ENCODE measurements at places on chromosomes 1 and 21.

- no peak for DNase-seq
Measured at GRCh38 chr1:225378880-225379279, 49.0 kb downstream of the LBR start.

GRCh38 chr1:26317612-26318337 is at the start of gene CD52:
Gene CD52, plus strand, starts transcription at chr1:26317958. Its CDS starts 60 bp downstream, at chr1:26318018.
- no peak for DNase-seq

- no peak for DNase-seq
Measured at GRCh38 chr1:111660204-111661150, 40.9 kb downstream of the RAP1A start.

GRCh38 chr1:117582451-117582850 is 23.4 kb upstream of the TENT5C start:
- no peak for DNase-seq

DNA sequence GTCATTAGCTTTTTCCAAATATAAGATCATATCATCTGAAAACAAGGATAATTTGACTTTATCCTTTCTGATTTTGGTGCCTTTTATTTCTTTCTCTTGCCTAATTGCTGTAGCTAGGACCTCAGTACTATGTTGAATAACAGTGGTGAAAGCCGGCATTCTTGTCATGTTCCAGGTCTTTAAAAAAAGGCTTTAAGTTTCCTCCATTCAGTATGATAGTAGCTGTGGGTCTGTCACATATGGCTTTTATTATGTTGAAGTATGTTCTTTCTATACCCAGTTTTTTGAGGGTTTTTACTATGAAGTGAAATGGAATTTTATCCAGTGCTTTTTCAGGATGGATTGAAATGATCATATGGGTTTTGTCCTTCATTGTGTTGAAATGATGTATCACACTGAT is 115.8 kb downstream of the DUSP10 start:
- no peak for DNase-seq

DNA sequence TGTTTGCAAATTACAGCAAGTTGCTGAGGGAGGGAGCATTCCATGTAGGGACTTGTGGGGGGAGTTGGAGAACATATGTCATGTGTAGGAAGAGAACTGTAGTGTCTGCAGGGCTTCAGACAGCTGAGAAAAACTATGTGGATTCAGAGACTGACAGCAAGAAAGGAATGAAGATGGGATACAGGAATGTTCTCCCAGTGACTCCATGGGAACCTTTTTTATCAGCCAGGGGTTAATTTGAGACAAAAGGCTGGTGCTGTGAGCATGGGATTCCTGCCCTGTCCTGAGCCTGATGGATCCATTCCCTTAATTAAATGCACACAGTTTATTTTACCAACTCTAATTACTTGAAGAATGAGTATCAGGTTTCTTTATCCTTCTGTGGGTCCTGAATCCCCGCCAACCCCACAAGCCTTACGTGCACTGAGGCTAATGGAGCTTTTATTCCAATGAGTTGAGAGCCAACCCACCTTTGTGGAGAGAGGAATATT is 26.5 kb upstream of the PLXNA2 start:
- no peak for DNase-seq

DNA sequence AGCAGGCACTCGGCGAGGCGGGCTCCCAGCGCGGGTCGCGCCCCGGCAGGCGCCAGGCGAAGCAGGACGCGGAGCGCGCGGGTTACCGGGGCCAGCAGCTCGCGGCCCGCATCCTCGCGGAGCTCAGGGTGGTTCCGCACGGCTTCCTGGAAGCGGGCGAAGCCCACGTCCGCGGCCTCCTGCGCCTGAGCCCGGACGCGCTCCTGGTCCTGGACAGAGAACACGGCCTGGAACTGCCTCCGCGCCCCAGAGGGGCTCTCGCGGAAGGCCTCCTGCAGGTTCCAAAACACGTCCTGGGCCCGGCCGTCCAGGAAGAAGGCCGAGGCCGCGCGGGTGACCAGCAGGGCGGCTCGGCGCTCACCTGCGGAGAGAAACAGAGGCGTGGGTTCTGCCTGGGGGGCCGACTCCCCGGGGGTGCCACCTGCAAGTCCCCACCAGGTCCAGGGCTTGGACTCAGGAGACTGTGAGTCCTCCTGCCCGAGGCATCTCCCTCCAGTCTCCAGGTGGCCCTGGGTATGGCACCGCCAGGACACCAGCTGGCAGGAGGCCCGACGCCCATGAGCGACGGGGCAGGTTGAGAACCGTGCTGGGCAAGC is 11.4 kb downstream of the TTC34 start:
- no peak for DNase-seq

DNA sequence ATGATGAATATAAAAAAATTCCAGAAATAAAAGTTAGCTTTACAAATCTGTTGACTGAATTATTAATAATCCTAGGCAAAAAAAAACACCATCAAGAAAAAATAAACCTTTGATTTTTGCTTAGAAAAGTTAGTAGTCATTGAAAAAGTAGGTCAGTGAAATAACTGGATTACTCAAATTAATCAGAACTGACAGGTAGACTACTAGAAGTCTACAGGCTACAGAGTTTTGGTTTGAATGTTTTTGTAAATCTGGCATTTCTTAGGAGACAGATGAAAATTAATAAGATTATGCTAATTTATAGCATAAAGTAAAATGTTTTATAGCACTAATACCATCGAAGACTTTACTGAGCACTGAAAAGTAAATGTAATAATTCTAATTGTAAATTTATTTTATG is 511.9 kb downstream of the PTPRC start:
- DNase-seq: no peak

- DNase-seq: no peak
Measured at GRCh38 chr1:237591353-237591752, 299.4 kb downstream of the ZP4 start.

DNA sequence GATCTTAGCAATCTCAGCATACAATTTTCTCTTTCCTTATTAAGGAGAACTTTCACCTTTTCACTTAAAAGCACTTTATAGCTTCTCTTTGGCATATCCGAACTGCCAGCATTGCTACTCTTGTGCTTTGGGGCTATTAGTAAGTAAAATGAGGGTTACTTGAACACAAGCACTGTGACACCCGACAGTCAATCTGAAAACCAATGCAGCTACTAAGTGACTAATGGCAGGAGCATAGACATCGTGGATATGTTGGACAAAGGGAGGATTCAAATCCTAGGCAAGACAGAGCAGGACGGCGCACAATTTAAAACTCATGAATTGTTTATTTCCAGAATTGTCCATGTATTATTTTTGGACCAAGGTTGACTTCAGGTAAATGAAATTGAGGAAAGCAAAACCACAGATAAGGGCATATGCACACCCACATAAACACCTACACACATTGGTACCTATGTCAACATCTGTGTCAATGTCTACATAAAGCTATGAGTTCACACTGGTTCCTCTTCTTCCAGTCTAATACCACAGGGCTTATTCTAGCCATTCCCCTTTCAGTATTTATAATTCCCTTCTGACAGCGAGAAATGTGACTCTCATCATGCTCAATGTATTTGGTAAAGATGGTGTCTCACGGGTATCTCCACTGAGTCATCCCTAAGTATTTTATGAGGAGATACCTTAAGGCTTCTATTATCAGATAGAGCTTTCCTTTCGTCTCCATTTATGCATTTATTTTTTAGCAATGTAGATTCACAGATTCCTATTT is 75.3 kb upstream of the RALGPS2 start:
- no peak for DNase-seq

- no peak for DNase-seq
Measured at GRCh38 chr1:161187311-161187710, 10.0 kb upstream of the B4GALT3 start.

GRCh38 chr1:19505693-19506457 is 20.5 kb upstream of the CAPZB start:
- no peak for DNase-seq

- no peak for DNase-seq
Measured at GRCh38 chr1:54396261-54396933, 9.8 kb downstream of the SSBP3 start.

DNA sequence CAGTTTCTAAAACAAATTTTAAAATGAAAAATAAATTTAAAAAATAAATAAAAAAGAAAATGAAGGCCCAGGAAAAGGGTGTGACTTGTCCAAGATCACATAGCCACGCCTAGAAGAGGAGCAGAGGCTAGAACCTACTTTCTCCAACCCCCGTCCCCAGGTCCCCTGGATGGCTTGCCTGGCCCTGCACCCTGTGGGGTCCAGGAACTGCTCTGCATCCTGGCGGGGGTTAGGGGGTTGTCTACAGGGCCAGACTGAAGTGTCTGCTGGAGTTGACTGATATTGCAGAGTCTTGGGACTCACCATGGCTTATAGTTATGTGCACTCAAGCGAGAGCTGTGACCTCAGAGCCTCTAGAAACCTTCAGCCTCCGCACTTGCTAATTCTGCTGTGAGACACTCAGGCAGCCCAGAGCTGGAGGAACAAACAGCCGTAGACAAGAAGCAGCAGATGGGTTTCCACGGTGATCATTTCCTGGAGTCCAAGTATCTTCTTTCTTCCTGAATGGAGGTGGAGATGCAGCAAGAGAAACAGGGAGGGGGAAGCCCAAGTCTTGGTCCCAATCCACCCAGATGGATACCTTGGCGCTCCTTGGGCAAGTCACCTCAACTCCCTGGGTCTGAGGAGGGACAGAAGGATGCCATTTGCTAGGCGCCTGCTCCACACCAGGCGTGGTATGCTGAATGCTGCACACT is 5.2 kb upstream of the EXTL1 start:
- DNase-seq: no peak

- DNase-seq: no peak
Measured at GRCh38 chr1:22452481-22452957, 868 bp downstream of the ZBTB40 start.

- DNase-seq: no peak
Measured at GRCh38 chr1:221712198-221712684, 29.6 kb downstream of the DUSP10 start.

GRCh38 chr1:119797162-119797561 is 14.1 kb downstream of the REG4 start:
- no peak for DNase-seq

DNA sequence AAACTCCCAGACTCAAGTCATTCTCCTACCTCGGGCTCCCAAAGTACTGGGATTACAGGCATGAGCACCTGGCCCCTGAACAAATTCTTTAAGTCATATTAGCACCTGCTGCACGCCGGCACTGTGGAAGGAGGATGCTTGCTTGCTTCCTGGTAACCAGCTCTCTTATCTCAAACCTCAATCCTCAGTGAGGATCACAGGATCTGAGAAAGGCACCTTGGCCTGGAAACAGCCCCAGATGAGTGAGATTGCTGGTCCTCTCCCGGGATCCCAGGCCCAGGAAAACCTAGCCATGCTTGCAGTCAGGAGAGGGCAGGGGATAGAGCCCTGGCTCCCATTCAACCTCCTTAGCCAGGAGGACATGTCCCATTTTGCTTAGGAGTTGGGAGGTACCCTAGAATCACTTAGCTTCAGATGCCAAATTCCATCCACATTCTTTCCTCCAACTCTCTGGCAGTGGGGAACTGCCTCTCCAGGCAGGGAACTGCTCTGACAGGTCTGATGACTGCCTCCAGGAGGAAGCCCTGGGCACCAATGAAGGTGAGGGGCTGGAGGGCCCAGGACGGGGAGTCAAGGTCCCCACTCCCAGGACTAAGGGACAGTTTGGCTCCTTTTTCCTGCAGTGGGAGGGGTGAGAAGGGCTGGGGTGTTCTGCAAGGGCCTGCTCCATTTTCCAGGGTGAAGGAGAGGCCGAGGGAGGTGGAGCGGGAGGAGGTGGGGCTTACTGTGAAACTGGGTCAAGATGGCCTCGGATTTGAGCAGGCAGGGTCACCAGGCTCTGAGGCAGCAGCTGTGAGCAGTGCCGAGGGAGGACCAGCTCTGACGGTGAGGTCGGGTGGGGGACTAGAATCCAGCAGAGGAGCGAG is 9.5 kb downstream of the GPR37L1 start:
- no peak for DNase-seq

GRCh38 chr1:217425422-217425821 is 205.5 kb downstream of the GPATCH2 start:
- no peak for DNase-seq

DNA sequence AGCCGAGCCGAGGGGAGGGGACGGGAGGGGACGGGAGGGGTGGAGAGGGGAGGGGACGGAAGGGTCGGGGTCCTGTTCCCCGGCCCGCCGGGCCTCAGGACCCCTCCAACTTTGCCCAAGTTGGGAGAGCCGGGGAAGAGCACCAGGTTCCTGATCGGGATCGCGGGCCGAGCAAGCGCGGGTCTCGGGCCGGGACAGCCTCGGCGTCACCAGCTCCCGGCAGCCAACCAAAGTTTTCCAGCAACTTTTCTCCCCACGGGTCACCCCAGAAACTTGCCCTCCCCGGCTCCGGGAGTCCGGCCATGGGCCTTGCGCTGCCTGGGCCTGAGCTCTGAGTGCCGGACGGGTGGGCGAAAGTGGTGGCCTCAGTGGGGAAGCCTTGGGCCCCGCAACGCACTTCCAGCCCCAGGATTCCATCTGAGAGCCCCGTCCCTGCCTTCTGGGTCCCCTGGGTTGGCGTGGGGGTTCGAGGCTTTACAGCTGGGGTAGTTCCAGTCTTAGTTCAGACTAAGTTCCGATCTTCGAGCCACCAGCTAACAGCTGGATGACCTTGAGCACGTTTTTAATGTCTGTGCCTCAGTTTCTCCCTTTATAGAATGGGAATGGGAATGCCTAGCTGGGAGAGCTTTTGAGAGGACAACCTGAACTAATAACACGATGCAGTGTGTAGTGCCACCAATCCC is 458 bp downstream of the ZC3H12A start:
- DNase-seq: no peak

- DNase-seq: no peak
Measured at GRCh38 chr1:150514913-150515327, 632 bp upstream of the FALEC start.

GRCh38 chr1:57638239-57638638 is 214.4 kb upstream of the DAB1 start:
- DNase-seq: no peak

DNA sequence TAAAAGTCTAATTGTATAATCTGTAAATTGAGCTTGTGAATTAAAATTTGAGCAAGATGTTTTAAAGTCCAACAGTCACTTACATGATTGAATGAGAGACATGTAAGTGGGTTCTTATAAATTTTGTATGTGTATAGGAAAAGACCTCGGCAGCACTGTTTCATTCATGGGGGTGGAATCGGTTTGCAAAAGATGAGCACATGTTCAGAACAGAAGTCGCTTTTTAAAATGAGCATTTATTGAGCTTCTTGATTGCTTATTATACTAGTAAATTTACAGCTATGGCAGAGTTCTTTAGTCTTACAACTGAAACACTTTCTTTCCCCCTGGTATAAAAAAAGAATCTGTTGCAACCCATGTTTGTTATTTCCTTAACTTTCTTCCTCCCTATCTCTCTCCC is 33.9 kb downstream of the ACTN2 start:
- no peak for DNase-seq

DNA sequence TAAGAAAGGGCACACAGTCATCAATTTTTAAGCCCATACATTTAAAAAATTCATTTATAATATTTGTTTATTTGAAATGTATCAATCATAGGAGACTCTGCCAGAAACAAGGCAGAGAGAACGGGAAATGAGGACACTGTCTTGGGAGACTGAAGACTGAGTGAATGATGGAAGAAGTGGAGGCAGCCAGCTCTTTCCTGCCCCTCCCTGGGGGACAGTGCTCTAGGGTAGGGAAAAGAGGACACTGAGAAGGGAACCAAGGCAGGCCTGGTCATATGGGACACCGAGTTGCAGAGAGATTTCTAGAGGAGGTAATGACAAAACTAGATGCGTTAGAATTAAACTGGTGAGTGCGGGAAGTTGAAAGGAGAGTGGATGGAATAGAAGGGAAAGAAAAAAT is 31.6 kb downstream of the EEIG2 start:
- DNase-seq: no peak

All from urothelium cell line (cell line).